ENCODE measurements at places on chromosomes 11 and 22.

DNA sequence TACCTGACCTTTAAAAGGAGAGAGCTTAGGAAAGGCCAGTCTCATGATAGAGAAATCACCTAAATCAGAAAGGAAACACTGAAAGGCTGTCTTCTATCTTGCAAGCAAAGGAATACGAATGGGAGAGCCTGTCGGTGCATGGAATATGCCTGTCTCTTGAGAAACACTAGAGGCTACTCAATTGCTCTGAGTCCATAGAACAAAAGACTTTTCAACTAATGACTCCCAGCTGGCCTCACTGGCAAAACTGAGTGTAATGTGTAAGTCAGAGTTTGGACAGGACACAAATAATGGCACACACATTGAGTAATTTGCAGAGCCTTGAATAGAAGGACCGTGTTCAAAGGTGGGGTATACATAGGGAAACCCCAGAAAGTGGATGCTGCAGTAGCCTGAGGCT is 171.0 kb upstream of the ARHGAP20 start:
- DNase-seq = no peak

GRCh38 chr11:106815209-106815608 is 203.1 kb downstream of the GUCY1A2 start:
- DNase-seq = no peak

DNA sequence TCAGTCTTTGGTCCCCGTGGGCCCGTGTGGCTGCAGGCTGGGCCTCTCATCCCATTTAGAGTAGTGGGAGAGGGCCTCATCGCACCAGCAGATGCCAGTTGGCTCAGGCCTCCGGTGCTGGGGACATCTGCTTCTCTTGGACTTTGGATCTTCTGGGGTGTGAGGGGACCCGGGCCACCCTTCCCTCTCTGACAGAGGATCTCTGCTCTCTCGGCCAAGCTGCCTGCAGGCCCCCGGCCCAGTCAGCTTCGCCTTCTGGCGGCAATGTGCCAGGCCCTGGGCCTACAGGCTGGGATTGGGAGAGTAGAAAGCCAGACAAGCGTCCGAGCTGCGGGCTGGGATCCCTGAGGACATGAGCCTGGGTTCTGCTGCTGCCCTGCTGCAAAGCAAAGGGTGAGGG is 15.0 kb upstream of the FGF3 start:
- DNase-seq = no peak

DNA sequence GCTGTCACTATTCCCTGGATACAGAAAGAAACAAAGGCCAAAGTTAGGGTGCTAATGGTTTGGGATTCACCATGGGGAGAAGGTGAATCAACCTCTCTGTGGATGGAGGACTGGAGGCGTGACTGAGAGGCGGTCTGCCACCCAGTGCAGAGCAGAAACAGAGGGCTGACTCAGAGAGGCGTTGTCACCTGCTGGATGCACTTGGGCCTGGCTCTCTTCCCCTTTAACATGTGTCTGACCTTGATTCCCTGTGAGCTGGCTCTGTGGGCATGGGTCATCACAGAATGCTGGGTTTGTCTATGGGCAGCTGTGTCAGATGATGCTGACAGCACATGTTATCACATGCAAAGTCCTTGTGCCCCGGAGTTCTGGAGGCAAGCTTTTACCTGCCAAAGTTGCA is 75.9 kb downstream of the LDLRAD3 start:
- no peak for DNase-seq

- no peak for DNase-seq
Observed at GRCh38 chr11:61701242-61701886, 21.2 kb downstream of the DAGLA start.

DNA sequence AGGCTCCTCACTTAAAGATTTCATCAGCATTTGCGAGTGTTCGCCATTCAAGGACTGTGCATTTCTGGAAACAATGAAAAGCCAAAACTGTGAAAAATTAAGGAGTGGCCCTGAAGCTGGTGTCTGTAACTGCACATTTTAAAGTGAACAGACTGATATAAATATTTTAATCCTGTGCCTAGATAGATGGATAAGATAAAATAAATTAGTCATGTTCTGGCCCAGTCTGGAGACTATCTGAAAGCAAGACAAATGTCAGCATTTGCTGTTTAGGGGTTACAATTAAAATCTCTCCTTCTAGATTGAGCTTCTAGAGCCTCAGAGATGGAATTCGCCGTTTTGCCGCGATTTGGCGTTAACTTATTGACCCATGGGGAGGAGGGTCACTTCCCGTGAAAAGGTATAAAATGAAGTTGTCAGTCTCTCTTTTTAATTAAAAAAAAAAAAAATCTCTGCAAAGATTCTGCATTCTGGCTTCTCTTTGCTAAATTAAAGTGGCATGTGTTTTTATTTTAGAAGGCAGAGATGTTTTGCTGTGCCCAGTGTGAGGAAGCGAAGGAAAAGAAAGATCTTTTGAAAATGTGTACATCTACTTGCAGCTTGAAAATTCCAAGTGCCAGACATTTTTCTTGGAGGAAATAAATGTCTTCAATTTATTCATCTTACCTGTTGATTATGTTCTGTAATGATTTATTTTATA is 79.7 kb upstream of the WNT7B start:
- DNase-seq = no peak

DNA sequence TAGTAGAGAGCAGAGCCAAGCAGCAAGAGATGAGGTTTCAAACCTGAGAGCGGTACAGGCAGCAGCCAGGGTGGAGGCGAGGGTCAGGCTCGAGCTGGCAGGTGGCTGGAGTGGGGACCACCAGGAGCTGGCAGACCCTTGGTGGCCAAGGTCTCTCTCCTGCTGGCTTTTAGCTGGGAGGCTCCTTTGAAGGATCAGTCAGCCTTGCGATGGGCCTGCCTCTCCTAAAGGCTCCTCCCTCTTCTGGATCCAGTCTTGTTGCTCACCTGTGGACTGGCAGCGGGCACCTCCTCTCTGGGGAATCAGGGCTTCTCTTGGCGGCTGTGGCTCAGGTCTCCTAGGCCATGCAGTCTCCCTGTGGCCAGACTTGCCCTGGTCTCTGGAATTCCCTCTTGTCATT is 24.8 kb downstream of the TPST2 start:
- no peak for DNase-seq

DNA sequence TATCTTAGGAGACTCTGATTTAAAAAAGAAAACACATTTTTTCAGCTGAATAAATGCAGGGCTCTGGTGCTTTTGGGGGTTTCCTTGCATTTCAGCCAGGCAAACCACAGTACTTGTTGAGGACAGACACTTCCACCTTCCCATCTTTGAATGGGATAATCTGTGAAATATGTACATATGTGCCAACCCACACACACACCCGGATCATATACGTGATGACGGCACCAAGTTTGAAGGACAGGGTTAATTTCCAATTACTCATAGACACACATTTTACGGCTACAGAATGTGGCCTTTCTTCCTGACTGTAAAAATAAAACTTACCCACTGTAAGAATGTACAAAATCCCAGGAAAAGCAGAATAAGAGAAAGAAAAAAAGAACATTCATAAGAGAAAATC is 104.4 kb downstream of the MPPED2 start:
- DNase-seq = no peak

DNA sequence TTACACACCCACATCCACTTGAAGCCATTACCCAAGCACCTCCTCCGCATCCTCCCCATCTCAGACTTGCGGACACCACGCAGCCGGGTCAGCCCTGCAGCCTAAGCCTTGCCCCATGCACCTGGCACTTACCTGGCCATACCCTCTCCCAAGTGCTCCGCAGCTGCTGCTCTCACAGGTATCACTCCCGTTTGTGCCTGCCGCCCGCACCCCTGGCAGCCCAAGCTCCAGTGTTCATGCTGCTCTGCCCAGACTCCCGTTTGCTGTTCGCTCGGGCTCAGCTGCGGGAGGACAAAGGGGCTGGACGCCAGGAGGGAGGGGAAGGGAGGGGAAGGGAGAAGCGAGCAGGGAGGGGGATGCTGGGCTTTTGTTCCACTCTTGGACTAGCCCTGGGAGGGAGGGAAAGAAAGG is at the start of gene KLHL35:
KLHL35 (minus strand) TSS at position 293 of the 411 bp plus-strand sequence. CDS start 2,574 bp downstream, outside the sequence.
- no peak for DNase-seq

DNA sequence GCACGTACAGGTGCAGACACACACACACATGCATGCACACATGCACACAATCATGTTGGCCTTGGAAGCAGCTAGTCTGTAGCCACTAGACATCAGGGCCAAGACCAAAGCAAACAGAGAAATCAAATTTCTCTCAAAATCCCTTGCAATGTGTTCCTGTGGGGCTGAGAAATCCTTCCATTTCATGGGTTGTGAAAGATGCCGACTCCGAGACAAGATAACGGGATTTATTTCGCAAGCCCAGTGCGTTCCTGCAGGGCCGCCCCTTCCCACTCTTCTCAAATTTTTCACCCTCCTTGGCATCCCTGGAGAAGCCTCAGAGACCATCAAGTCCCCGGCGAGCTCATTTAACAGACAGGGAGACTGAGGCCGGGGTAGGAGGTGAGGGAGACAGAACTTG is 366.7 kb downstream of the MN1 start:
- no peak for DNase-seq

- peak; percentile 91 for DNase-seq
Observed at GRCh38 chr11:67353317-67354074, at the start of gene POLD4. POLD4 (minus strand) TSS chr11:67353546; CDS start chr11:67353399, 147 bp downstream.

- no peak for DNase-seq
Observed at GRCh38 chr11:93017821-93018690, 48.6 kb downstream of the MTNR1B start.
